ENCODE measurements at places on chromosomes 6 and 20.

DNA sequence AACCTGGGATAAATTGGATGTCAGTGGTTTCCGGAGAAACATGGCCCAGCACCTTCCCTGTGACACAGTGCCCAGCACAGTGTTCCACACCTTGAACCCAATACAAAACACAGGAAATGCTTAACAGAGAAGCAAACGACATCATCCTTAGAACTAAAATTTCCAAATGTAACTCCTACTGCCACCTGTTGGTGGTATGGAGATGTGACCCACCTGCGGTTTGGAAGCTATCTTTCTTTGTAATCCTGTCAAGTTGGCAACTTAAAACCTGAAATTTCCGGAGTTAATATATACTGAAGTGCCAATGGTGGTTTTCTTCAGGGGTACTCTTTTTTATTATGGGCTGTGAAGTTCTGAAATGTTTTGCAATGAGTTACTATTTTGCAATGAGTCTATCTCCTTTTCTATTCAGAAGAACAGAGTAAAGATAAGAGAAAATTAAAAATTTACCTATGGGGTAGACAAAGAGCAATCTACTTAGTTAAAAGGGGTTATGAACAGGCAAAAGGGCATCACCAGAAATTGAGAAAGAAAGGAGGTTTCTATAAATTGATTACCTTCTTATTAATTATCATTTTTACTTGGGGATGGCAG, 658.8 kb downstream of the PTPRT start:
- ATAC-seq: no peak

- ATAC-seq: no peak
Measured at GRCh38 chr6:141248021-141248799, 884.5 kb upstream of the GJE1 start.

DNA sequence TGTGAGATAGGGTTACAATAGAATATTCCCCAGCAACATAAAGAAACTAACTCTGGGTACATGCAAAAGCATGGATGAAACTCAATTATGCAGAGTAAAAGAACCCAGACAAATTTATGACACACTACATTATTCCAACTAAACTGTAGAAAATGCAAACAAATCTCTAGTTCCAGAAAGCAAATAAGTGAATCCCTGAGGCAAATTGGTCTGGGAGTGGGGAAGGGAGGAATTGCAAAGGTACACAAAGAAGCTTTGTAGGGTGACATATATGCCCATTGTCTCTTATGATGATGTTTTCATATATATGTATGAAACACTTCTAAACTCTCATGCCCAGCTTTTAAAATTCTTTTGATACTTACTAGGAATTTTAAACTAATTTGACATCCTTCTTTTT, 266.0 kb downstream of the CDKAL1 start:
- ATAC-seq: no peak

- ATAC-seq: no peak
Measured at GRCh38 chr20:3172126-3172932, 1.0 kb downstream of the LZTS3 start.

DNA sequence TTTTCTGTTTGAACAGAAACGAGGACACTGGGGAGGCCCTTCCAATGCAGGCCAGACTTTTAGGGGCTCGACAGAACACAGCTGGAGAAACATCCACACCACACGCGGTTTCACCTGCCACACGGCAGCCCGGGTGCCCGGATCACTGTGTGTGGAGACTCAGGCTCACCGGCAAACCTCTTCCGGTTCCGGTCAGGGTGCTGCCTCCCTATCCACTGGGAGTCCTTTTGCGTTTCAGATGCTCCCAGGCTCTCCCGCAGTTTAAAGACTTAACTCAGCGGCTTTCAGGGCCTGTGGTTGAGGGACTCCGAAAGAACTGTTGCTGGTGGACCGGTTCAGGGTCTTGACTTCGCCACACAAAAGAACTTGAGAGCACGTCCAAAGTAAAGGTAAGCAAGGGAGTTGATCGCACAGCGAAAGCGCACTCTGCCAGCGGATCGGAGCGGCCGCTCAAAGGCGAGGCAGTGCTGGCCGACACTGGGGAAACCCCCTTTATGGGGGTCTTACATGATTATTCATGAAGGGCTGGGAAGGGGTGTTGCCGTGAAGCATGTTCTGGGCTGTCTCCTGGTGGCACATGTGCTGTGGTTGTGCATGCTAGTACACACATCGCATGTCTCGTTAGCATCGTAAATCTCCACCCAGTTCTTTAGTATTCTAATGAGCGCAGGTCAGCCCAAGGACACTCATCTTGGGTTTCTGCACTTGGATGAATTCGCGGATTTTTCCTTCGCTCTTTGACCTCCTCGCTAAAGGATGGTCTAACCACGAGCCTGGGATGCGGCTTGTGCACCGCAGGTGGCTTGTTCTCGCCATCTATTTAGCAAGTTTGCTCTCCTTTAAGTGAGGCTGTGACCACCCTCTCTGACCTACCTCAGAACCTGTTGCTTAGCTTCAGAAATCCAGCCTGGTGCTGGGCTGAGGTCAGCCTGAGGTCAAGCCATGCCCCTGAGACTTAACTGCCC, 180.3 kb downstream of the CDH26 start:
- ATAC-seq: no peak

DNA sequence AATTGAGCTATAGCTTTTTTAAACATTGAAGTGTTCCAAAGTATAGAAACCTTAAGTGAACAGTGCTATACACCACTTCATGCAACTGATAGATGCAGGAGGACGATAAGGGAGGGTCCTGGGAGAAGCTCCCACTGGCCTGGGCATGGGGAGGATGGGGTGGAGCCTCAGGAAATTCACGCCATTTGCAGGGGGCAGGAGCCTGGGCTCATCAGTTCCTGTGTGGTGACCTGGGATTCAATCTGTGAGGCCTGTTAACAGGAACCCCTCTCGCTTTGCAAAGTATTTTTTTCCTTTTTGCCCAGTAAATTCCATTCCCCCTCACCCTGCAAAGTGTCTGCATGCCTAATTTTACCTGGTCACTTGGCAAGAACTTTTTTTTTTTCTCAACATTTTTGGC, 11.0 kb upstream of the ASCC3 start:
- ATAC-seq: no peak

DNA sequence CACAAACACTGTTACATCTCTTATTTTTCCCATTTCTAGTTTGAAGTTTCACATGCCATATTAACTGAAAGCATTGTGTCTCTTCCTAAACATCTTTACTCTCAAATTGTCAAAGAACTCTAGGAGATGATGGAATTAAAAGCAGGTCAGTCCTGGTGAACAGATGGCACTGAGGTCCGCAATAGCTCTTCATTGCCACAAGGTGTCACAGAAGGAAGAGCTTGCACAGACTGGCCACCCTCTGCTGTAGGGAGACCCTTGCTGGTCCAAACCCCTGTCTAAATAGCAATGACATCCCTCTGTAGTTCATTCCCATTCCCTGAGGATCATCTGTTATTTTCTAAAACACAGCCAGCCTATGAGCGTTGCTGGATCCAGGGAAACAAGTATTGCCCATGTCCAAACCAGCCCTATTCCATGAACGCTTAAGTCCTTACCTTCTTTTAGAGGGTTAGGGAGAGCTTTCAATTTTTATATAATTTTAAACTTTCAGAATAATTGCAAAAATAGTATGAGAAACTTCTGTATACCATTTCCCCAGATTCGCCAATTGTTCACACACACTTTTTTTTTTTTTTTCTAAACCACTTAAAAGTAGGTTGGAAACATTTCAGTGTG, 10.1 kb upstream of the HDAC2 start:
- peak; percentile 97 for ATAC-seq

GRCh38 chr6:67541586-67541985, 1093.5 kb upstream of the ADGRB3 start:
- no peak for ATAC-seq

DNA sequence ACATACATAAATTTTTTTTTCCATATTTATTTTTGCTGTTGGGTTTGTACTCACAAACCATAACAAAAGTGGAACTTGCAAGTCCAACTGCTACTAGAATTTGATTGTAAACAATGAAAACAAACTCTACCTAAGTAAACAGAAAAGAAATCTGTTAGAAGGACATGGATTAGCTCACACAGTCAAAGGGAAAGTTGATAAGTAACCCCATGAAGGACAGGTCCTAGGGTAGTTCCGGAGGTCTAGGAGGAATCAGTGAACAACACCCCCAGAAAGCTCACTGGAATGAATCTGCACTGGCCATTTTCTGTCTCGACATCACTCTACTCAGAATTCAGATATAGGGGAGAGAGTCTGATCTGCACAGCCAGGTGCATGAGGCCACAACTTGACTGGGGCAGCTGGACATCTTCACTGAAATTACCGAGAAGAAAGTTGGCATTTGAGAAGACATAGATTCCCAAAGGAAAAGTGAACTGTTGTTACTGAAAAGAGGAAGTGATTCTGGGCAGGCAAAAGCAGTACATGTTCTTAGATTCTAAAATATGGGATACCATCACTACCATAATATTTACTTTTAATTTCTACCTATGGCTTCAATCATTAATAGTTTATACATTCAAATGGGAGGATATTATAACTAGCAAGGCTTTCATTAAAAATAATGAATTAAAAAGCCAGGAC, 76.4 kb downstream of the HMGN3 start:
- no peak for ATAC-seq

GRCh38 chr6:160010067-160010466, 41.2 kb downstream of the IGF2R start:
- ATAC-seq: no peak

GRCh38 chr6:120779441-120779840, 554.8 kb downstream of the TBC1D32 start:
- ATAC-seq: no peak

DNA sequence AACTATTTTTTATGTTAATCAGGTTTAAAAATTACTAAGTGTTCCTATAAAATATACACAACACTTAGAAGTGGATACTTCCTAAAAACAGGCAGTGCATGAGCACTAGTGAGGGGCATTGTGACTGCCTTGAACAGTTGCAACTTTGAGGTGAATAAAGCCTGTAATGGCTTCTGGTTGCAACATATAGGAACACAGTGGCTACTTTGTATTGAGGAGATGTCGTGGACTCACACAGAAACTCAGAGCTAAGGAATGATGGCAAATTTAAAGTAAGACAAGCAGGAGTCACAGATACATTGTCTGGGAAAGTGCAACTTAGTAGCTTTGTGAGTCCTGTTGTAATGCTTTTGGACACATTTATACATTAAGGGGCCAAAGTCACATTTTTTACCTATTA, 861 bp upstream of the HLA-A start:
- ATAC-seq: no peak

GRCh38 chr6:37406726-37407341, 26.2 kb upstream of the CMTR1 start:
- no peak for ATAC-seq

- ATAC-seq: peak; percentile 24
Measured at GRCh38 chr6:151690303-151690702, 117.2 kb upstream of the ESR1 start.

DNA sequence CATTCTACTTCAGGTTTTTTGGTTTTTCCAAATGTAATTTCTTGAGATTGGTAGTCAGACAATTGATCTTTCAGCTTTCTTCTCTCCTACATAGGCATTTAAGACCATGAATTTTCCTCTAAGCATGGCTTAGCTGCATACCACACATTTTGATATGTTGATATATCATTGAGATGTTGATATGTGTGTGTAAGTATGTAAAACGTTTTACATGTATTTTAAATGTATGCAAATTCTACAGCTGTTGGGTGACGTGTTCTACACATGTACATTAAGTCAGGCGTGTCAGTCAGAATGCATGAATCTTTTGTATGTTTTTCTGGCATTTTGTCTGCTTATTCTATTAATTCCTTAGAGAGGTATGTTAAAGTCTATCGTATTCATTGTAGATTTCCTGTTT, 228.2 kb downstream of the CDH26 start:
- no peak for ATAC-seq

GRCh38 chr20:22312744-22313346, 271.5 kb downstream of the FOXA2 start:
- ATAC-seq: no peak

GRCh38 chr6:135243871-135244796, 63.0 kb downstream of the MYB start:
- no peak for ATAC-seq

- no peak for ATAC-seq
Measured at GRCh38 chr6:28220257-28221133, 4.6 kb upstream of the ZSCAN9 start.

DNA sequence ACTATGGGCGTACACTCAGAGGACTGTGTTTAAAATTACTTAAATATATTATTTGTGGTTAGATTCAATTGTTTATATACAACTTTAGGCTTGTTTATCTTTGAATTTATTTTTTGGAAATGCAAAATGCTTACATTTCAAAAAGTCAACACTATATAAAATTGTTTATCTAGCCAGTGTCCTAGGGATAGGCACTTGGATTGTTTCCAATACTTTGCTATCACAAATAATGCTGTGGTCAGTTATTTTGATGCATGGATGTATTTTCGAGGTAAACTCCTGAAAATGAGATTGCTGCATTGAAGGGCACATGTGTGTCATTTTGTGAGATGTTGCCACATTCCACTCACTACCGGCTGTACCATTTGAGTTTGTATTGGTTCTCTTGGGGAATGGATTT, 213.9 kb downstream of the SLC24A3 start:
- ATAC-seq: no peak

DNA sequence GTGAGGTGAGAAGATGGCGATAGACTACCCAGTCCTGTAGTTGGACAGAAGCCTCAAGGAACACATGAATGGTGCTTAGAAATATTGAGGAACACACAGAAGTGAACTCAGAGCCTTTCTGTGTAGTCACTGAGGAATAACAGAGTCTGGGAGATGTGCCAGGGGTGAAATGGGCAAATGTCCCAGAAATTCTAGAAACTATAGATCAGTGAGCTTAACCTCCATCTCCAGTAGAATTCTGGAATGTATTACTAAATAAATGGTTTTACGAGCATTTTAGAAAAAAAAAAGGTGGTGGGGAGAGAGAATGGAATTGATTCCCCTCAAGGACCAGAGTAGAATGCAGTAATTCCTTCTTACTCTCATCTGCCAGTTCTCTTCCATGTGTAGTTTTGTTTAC, 380.0 kb downstream of the LMBRD1 start:
- no peak for ATAC-seq

- ATAC-seq: peak; percentile 40
Measured at GRCh38 chr6:75204217-75204958, 1.5 kb downstream of the COL12A1 start.

GRCh38 chr6:62298745-62299392, 12.8 kb upstream of the KHDRBS2 start:
- ATAC-seq: no peak

DNA sequence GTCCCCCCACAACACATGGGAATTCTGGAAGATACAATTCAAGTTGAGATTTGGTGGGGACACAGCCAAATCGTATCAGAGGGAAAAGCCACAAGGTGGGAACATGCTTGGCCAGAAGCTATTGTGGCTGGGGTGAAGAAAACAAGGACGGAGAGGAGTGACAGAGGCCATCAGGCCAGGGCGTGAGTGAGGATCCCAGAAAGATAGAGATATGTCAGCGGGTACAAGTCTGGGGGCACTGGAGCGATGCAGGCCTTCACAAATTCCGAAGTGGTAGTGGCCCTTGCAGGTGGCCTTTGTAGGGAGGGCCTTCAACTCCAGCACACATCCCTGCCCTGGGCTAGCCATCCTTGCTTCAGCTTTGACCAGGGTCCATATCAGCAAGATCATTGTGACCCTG, 159.1 kb downstream of the BCAS1 start:
- ATAC-seq: no peak

Data from SK-N-SH treated with all-trans-retinoic acid at 6 μM for 48 hours (cell line).